ENCODE measurements at places on chromosomes 4 and X. TPM values are rescaled to one million over a fixed set of nuclear protein-coding genes. Genes with fewer than 3 reads are reported as not detected.

The AMBN gene
- total RNA-seq, result not detected

The SYNPO2 gene
- total RNA-seq, result 0.71 TPM

The TASL gene
- total RNA-seq, result 4.5 TPM

The FBXW7 gene
- total RNA-seq, result 53.8 TPM

The UNC5C gene
- not detected for total RNA-seq

The TMEM47 gene
- not detected for total RNA-seq

The HMGB2 gene
- 713 TPM for total RNA-seq

The AWAT2 gene
- total RNA-seq, result not detected

The ATOH1 gene
- not detected for total RNA-seq

The ARHGEF38 gene
- not detected for total RNA-seq

The MAGEA2B gene
- total RNA-seq, result not detected

The TCEAL5 gene
- not detected for total RNA-seq

The F8 gene
- total RNA-seq, result 2.9 TPM

The PCSK1N gene
- 0.91 TPM for total RNA-seq

The GAGE12J gene
- total RNA-seq, result not detected

The RNF150 gene
- total RNA-seq, result not detected

The MXD4 gene
- 26.7 TPM for total RNA-seq

The ZNF630 gene
- 1.2 TPM for total RNA-seq

The ART3 gene
- not detected for total RNA-seq

The RBMXL3 gene
- not detected for total RNA-seq

The MAMLD1 gene
- total RNA-seq, result 6.5 TPM

The TEX13D gene
- total RNA-seq, result not detected

The NALF2 gene
- total RNA-seq, result 1.9 TPM

The BTK gene
- total RNA-seq, result 0.10 TPM

Measured in activated naive CD4-positive, alpha-beta T cell treated with anti-CD3 and anti-CD28 coated beads, Interleukin-2, amount 10 ng/mL, durations not matched to agents 5 hours and 36 hours (primary cell).